ENCODE measurements at places on chromosomes 2 and 18.
A peak's percentile ranks its signal among the peaks of the same experiment; 100 is the strongest.

GRCh38 chr2:174577967-174578589, 19.5 kb downstream of the WIPF1 start:
- peak; percentile 56 for DNase-seq

DNA sequence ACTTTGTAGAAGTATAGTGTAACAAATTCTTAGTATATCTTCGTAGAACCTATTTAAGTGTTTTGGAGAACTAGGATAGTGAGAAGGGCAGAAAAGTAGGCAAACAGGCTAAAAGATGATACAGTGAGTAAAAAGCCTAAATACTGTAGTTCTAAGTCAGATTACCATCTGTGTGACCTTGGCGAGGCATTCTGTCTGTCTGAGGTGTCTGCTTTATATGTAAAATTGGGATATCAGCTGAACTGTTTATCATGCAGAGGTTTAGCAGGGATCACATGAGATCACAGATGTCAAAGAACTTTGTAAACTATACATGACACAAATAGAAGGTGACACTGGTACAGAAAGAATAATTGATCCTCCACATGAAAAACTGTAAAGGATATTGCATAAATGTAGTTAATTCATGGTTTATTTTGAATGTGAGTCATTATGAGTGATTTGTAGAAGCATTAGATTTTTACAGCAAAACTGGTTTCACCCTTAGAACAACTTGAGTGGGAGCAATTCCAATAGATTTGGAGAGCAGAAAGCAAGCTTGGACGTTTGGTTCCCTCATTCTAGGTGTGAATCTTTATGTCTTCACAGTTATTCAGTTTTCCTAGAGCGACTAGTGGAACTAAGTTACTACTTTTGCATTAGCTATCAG, 41.9 kb downstream of the TAF1B start:
- no peak for DNase-seq

DNA sequence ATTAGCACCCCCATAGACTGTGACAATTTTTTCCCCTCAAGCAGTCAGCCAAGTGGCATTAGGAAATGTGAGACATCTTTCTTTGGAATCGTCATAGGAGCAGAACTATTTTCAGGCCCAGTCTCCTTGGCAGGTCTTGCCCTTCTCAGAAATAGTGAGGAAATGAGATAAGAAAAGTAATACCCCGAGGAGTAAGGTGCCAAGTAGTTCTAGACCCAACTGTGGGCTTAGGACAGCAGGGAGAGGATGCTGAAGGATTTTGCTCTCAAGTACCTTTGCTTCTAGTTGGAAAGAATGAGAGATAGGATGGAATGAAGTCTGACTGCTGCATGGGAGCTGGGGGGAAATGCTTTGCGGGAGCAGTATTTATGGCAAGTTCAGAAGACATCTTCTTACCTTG, 31.8 kb downstream of the PRKCE start:
- DNase-seq: no peak

GRCh38 chr18:9612215-9612830, 2.0 kb downstream of the PPP4R1 start:
- DNase-seq: peak; percentile 22

DNA sequence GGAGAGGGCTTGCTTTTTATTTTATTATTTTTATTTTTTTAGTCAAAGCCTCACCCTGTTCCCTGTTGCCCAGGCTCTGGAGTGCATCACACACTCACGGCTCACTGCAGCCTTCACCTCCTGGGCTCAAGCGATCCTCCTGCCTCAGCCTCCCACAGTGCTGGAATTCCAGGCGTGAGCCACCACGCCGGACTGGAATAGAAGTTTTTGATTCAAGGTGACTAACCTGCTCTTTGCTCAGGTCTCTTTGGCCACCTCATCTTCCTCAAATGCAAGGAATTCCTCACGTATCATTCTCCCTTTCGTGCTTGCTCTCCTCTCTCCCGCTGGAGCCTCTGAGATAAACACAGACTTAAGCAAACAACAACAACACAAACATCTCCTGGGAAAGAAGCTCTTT, 636.8 kb downstream of the ADCYAP1 start:
- no peak for DNase-seq

GRCh38 chr2:102473631-102474030, 605 bp downstream of the SLC9A4 start:
- no peak for DNase-seq

GRCh38 chr2:197293252-197294007, 17.1 kb downstream of the ANKRD44 start:
- no peak for DNase-seq

DNA sequence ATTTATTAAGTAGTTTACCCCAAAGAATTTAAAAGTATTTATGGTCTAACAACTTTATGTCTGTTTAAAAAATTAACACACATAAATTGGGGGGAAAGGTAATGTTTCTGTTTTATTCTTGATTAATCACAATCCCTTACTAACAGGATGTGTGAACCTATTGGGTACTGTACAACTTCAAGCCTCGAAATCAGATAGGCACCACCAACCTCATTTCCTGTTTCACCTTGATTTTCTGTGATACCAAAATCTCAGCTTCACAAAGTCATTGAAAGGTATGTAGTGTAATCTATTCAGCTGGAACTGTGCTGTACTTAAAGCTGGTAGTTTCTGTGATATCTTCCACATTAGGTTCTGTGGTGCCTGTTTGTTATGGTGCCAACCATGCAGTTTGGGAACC, 4.0 kb downstream of the RNMT start:
- no peak for DNase-seq

DNA sequence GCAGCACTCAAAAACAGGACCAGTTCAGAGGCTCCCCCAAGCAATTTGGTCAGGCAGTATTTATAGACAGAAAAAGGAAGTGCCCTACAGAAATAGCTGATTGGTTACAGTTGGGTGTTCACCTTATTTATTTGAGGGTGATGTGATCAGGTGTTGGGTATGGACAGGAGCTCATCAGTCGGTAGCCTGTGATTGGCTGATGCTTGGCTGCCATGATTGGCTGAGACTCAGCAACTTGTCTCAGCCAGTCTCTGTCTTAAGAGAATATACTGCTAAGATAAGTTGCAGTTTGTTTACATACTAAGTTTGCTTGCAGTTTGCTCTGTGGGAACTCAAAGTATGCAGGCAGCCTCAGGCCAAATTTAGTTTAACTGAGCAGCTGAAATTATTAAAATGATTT, 9.4 kb downstream of the ABCG8 start:
- no peak for DNase-seq

DNA sequence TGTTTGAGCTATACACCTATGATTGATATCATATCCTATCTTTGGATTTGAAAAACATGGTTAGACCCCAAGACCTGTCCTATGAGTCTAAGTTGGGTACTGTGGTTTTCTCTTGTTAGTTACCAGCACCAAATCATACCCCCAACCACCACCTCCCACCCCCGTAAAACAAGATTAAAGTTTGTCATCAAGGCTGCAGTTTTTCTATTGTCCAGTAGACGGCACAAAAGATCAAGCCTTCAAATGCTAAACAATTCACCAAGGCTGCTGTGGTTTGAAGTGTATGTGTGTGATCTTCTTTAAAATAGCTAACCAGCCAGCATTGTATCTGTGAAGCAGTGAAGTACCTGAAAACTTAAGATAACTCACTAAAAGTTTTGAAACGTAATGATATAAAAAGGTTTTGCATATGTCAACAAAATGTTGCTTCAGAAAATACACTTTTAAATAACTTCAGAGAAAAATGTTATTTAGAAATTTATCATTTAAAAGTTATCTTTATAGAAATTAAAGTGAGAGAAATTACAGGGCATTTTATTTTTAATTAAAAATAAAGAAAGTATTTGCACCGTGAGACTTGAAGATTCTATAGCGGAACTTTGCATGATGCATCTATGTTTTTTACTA, 5.8 kb upstream of the MEIS1 start:
- no peak for DNase-seq

DNA sequence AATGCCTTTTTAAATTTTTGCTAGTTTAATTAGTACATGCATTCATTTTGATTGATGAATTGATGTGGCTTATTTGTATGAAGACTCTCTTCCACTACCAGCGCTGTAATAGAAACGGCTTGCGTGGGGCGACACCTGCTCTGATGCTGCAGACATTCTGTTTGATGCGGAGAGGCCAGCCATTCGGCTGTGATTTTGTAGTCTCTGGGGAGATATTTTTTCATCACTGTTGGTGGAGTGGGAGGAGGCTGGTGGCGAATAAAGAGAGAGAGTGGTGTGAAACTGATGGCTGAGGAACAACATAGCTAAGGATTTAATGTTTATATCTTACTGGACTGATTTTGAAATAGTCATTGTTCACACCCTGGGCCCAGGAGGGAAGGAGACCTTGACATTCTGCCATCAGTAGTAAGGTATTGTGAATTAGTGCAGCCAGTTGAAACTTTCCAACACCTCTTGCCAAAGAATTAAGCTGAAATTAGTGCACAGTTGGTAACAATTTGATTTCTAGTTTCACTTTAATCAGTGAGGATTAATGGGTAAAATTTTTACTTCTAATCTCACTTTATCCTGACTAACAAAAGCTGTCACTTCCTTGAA, 224.1 kb downstream of the MTX2 start:
- DNase-seq: no peak

DNA sequence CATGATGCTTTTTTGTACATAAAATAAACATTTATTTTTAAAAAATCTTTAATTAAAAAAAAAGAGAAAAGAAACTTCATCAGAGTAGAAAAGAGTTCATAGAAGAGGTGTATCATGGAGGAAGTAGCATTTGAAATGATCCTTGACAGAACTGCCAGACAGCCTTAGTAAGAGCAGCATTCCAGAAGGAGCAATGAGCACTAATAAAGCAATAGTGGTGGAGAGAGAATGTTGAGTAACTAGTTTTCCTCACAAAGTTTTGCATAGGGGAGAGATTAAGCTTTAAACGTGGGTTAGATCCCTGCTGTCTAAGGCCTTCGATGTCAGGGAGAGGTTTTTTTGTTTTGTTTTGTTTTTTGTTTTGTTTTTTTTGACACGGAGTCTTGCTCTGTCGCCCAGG, 29.8 kb upstream of the METTL21A start:
- no peak for DNase-seq

- no peak for DNase-seq
Measured at GRCh38 chr2:167988296-167988695, 259.1 kb downstream of the STK39 start.

DNA sequence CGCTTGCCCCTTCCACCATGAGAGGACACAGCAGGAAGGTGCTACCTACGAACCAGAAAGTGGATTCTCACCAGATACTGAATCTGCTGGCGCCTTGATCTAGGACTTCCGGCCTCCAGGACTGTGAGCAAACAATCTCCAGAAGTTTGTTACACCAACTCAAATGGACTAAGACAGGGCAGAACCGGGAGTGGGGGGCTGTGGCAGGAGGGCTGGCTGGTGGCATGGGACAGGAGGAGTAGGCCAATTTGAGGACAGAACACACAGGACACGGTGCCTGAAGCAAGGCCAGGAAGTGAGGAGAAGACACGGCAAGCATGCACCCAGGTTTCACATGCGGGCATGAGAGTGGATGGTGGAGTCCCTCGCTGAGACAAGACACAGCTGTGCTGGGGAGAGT, 40.1 kb downstream of the CRACDL start:
- no peak for DNase-seq

DNA sequence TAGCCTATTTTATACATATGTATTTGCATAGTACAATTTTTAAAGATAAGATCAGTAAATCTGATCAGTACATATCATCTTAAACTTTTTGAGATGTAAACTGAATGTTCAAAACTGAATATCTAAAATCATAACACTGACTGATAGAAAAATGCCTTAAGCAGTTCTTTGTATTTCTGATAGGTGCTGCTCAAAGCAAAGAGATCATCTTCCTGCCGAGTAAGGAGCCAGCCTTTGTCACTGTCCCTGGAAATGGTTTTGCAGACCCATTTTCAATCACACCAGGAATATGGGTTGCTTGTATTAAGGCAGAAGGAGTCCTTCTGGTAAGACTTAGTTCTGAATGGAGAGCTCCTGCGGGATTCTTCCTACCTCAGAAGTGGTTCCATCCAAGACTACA, 135.0 kb downstream of the LAMA3 start:
- DNase-seq: no peak

DNA sequence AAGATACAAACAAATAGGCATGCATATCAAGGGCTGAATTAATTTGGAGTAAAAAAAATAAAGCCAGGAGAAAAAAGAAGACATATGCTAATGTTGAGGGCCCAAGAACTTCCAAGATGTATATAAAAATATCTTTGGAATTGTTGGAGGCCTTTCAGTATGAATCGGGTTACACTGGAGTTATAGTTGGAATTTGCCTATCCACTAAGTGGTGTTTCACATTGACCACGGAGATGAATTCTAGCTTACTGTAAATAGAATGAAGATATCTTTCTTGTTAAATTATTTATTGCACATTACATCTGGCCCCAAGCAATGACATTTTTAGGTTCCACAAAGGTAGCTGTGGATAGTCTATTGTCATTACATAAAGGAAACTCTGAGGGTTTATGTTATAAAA, 38.5 kb upstream of the TRIB2 start:
- no peak for DNase-seq

GRCh38 chr18:56770873-56771272, 119.7 kb downstream of the WDR7 start:
- no peak for DNase-seq

DNA sequence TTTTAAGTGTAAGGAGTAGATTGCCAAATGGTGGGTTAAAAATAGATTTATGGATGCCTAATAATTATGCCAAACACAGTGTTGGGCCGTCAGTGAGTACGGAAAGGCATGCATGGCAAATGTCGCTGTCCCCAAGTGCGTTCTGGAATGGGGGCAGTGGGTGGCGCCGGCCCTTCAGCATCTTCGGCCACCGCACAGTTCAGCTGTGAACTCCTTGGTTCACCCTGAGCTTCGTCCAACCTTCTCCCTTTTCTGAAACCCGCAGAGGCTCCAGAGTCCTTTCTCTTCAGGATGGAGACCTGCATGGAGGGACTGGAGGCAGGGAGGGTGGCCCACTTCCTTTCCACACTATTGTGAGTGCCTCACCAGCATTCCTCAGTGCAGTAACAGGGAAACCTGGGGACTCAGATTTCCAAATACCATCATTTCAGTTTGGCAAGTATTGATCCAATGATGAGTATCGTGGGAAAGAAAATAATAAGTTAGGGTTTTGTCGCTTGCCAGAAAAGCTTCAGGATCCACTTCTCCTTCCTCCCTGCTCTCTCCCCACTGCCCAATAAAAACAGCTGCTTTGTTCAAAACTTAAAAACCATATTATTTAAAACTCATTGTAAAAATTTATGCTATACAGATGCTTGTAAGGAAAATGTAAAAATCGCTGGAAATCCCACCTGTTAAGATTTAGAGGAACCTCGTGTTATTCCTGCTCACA, 74.6 kb upstream of the TXNDC2 start:
- DNase-seq: no peak

- DNase-seq: no peak
Measured at GRCh38 chr2:219663116-219663762, 35.8 kb downstream of the SLC4A3 start.

- no peak for DNase-seq
Measured at GRCh38 chr2:143469323-143469722, 340.1 kb downstream of the ARHGAP15 start.

- DNase-seq: no peak
Measured at GRCh38 chr2:217939629-217940245, 63.1 kb downstream of the TNS1 start.

- no peak for DNase-seq
Measured at GRCh38 chr18:10316778-10317177, 137.7 kb upstream of the APCDD1 start.
